ENCODE measurements at places on chromosomes 1 and 21.

GRCh38 chr21:43027846-43028731, 47.5 kb downstream of the CBS start:
- DNase-seq = no peak

DNA sequence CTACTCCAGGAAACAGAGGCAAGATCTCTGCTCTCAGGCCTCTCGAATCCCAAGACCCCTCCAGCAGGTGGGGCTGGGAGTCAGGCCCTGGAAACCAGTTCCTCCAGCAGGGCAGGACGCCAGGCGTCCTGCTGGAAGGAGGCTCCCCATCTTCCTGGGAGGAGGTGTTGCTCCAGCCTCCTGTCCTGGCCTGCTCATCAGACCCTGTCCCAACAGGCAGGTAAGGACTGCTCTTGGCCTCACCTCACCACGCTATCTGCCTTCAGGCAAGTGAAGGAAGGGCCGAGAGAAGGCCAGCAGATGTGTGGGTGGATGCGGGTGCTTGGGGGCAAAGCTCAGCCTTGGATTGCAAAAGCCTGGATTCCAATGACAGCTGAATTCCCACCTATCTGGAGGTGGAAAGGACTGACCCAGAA, 82.9 kb downstream of the SSBP3 start:
- no peak for DNase-seq

DNA sequence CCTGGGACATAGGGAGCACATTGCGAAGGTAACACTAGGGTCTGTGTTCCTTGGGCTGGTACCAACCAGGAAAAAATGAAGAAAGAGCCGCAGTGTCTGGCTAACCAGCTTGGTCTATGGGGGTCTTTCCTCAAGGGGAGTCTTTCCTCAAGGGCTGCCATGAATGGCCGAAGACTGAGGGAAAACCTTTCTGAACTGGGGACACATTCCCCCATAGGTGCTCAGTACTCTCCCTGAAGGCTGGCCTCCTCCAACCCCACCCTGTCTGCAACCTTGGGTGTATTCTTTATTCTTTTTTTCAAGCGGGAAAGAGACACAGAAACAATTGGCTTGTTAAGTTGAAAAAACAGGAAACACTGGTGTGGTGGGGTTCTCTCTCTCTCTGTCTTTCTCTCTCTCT, 200.5 kb downstream of the BACH1 start:
- DNase-seq = no peak

GRCh38 chr1:109312246-109312645, 5.4 kb upstream of the MYBPHL start:
- DNase-seq = no peak
